ENCODE measurements at places on chromosomes 3 and 15. TPM values are rescaled to one million over a fixed set of nuclear protein-coding genes. Genes with fewer than 3 reads are reported as not detected.

- no peak overlapping the region for H3K4me3 ChIP-seq
- DNase-seq, result no peak
- H3K27me3 ChIP-seq, result no peaks in the 10 kb centered on the region
- no peak overlapping the region for H3K27ac ChIP-seq
- H3K36me3 ChIP-seq, result no peaks in the 10 kb centered on the region
Measured at GRCh38 chr3:156037356-156037755, 83.0 kb upstream of the KCNAB1 start.

DNA sequence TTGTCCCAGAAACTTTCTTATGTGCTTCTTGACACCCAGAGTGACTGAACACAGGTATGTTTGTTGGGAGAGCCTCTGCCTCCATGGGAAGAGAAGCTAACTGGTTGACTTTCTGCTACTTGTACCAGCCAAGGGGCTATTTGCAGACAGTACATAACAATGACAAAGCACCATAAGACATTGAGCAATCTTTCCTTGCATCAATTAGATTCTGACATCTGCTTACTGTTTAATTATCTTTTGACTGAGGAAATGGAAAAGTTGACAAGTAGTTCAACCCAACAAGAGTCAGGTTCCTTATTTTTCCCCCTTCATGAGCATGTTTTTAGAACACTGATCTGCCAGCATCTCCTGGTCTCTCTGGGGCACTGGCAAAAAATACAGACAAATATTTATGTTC, 157.7 kb downstream of the RPLP1 start:
- H3K4me3 ChIP-seq, result no peak overlapping the region
- peaks cover 19% of the 10 kb centered on the region for H3K4me1 ChIP-seq
- no peak for DNase-seq
- H3K36me3 ChIP-seq, result no peaks in the 10 kb centered on the region
- no peak overlapping the region for H3K27ac ChIP-seq

GRCh38 chr15:60424006-60424405, 26.2 kb upstream of the ANXA2 start:
- H3K27me3 ChIP-seq, result no peaks in the 10 kb centered on the region
- no peak overlapping the region for H3K4me3 ChIP-seq
- DNase-seq, result no peak
- H3K27ac ChIP-seq, result no peak overlapping the region
- no peaks in the 10 kb centered on the region for H3K4me1 ChIP-seq

Gene CLEC3B
- total RNA-seq, result 38.3 TPM

GRCh38 chr15:84685304-84685703, 27.3 kb upstream of the NMB start:
- H3K4me1 ChIP-seq, result no peaks in the 10 kb centered on the region
- peaks cover 3% of the 10 kb centered on the region for H3K36me3 ChIP-seq
- DNase-seq, result no peak
- no peak overlapping the region for H3K27ac ChIP-seq
- no peak overlapping the region for H3K4me3 ChIP-seq
- H3K27me3 ChIP-seq, result no peaks in the 10 kb centered on the region

DNA sequence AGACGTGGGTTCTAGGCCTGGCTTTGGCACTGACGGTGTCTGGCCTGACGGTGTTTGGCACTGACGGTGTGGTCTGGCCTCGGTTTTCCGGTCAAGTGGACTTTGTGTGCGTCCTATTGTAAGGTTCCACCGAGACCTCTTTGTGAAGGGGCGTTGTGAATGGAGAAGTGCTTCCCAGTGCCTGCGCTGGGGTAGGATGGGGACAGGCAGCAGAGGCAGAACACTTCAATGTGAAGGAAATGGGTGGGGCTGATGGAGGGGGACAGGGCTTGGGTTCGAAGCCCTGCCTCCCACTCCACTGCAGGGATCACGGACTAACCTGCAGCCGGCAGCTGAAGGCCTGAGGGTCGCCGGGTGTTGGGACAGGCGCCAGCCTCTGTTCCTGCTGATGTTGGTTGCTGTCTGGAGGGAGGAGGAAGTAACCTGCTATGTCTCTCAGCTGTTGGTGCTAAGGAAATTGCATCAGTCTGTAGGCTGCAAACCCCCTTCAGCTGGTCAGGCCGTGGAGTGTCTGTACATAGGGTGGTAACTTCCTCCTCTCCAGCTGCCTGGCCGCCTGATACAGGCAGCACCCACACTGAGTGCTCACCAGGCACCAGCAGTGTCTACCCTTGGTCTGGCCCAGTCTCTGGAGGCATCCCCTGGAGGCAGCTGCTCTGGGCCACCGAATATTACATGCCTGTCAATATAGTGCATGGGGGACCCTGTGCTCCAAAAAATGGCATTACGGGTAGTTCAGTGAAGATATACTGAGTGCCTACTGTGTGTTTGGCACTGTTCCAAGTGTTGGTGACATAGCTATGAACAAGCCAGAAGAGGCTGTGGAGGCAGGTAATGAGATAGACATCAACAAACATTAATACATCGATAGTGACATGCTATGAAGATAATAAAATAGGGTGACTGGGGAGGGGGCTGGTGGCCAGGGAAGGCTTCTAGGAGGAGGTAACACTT, 1.1 kb downstream of the TM6SF1 start:
- peak overlapping the region; percentile 51 for H3K4me3 ChIP-seq
- peak; percentile 43 for DNase-seq
- H3K4me1 ChIP-seq, result peaks cover 59% of the 10 kb centered on the region

Gene DUOXA1
- total RNA-seq, result 0.19 TPM

- no peak overlapping the region for H3K27ac ChIP-seq
- no peak overlapping the region for H3K4me3 ChIP-seq
- no peaks in the 10 kb centered on the region for H3K36me3 ChIP-seq
- DNase-seq, result no peak
- H3K4me1 ChIP-seq, result no peaks in the 10 kb centered on the region
Measured at GRCh38 chr15:69398491-69398891, 15.7 kb upstream of the KIF23 start.

GRCh38 chr15:99090938-99091337, 13.9 kb upstream of the SYNM start:
- H3K4me1 ChIP-seq, result no peaks in the 10 kb centered on the region
- H3K27ac ChIP-seq, result no peak overlapping the region
- H3K36me3 ChIP-seq, result no peaks in the 10 kb centered on the region
- H3K27me3 ChIP-seq, result no peaks in the 10 kb centered on the region
- DNase-seq, result no peak
- H3K4me3 ChIP-seq, result no peak overlapping the region

Gene PLCB2
- 5.4 TPM for total RNA-seq

- DNase-seq, result no peak
- H3K4me1 ChIP-seq, result no peaks in the 10 kb centered on the region
- H3K27ac ChIP-seq, result no peak overlapping the region
- H3K36me3 ChIP-seq, result peaks cover 6% of the 10 kb centered on the region
Measured at GRCh38 chr3:67460841-67461510, 193.4 kb downstream of the SUCLG2 start.

Gene COL6A5
- not detected for total RNA-seq

Gene TMEM212
- total RNA-seq, result not detected

Gene SPATA12
- not detected for total RNA-seq

GRCh38 chr15:91348752-91349500, 248.9 kb downstream of the SV2B start:
- H3K4me1 ChIP-seq, result no peaks in the 10 kb centered on the region
- H3K36me3 ChIP-seq, result no peaks in the 10 kb centered on the region
- H3K4me3 ChIP-seq, result no peak overlapping the region
- no peak for DNase-seq
- no peak overlapping the region for H3K27ac ChIP-seq
- H3K27me3 ChIP-seq, result no peaks in the 10 kb centered on the region

DNA sequence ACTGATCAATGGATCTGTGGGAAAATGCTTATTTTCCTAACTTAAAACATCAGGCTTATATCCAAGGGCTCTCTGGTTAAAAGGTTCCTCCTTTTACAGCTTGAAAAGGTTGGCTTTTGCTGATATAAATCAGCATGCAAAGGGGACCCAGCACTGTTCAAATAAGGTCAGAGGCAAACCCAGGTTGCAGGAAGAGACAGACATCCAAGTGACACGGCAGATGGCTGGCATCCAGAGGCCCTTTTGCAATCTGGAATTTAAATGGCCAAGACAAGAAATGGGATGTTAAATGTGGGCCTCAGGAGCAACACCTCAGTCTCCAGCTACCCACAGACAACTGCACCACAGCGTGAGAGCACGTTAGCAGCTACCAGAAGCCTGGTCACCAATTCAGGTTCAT, 6.3 kb downstream of the SH3BP5 start:
- DNase-seq, result peak; percentile 33
- H3K27ac ChIP-seq, result no peak overlapping the region
- no peaks in the 10 kb centered on the region for H3K36me3 ChIP-seq
- no peaks in the 10 kb centered on the region for H3K27me3 ChIP-seq
- no peak overlapping the region for H3K4me3 ChIP-seq
- H3K4me1 ChIP-seq, result peaks cover 57% of the 10 kb centered on the region

- peaks cover 23% of the 10 kb centered on the region for H3K4me1 ChIP-seq
- H3K27me3 ChIP-seq, result no peaks in the 10 kb centered on the region
- no peak for DNase-seq
- no peak overlapping the region for H3K27ac ChIP-seq
Measured at GRCh38 chr3:160403028-160403545, 3.6 kb downstream of the SMC4 start.

Gene TRPM1
- total RNA-seq, result not detected

GRCh38 chr15:47470983-47471382, 246.3 kb upstream of the SEMA6D start:
- no peaks in the 10 kb centered on the region for H3K36me3 ChIP-seq
- no peak for DNase-seq
- no peak overlapping the region for H3K27ac ChIP-seq
- H3K4me1 ChIP-seq, result peaks cover 18% of the 10 kb centered on the region
- H3K4me3 ChIP-seq, result no peak overlapping the region

GRCh38 chr15:89836267-89837133, 21.8 kb upstream of the ANPEP start:
- no peak for DNase-seq
- H3K4me1 ChIP-seq, result peaks cover 34% of the 10 kb centered on the region
- H3K4me3 ChIP-seq, result no peak overlapping the region

DNA sequence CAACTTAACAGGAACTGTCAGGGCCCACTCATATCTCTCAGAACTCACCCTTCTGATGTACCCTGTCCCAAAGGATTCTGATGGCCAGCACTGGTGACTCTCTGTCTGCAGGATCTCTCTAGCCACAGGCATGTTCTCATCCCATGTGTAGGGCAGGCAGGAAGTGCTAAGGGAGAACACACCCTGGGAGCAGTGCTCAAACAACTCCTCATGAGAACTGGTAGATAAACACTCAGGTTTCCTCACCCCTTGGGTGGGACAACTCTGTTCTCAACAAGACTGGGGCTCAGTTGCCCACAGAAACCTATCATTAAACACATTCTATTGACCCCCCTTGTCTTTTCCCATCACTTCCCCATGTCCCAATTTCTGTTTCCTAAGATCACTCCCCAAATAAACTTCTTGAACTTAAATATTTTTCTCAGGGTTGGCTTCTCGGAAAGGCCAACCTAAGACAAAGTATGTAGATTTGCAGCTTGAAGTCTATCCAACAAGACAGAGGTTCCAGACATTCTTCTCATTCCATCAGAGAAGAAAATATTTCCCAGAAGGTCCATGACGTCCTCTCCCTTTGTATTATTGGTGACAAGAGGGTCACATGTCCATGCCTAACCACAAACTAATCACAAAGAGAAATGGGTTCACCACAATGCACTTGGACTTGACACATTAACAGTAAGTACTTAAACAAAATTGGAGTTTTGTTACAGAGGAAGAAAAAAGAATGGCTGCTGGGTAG, 276.6 kb upstream of the GADL1 start:
- no peak for DNase-seq
- H3K4me1 ChIP-seq, result peaks cover 7% of the 10 kb centered on the region
- H3K4me3 ChIP-seq, result no peak overlapping the region
- H3K27me3 ChIP-seq, result no peaks in the 10 kb centered on the region
- no peaks in the 10 kb centered on the region for H3K36me3 ChIP-seq

Measured in heart right ventricle (tissue), 16 donors.